ENCODE measurements at places on chromosomes 5 and 9.

DNA sequence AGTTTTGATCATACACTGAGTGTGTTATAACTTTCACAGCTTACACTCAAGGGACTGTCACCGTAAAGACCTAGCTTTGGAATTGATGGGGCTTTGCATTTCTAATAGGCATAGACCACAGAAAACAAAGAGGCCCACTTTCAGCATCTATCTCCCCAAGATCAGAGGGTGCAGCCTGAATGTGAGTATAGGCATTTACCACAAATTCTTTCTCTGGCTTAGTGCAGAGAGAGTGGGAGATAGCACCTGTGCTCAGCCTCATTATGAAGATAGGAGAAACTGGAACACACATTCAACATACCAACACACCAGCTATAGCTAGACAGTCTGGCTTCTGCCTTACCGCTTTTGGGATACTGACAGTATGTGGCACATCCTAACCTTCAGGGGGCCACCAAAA, 783.4 kb upstream of the GRAMD2B start:
- DNase-seq = no peak

- DNase-seq = no peak
Measured at GRCh38 chr9:36423206-36423605, 23.1 kb upstream of the RNF38 start.

- no peak for DNase-seq
Measured at GRCh38 chr5:179131321-179131835, 71.2 kb downstream of the ZNF354C start.

GRCh38 chr9:90895786-90896185, 94.2 kb downstream of the SYK start:
- no peak for DNase-seq

DNA sequence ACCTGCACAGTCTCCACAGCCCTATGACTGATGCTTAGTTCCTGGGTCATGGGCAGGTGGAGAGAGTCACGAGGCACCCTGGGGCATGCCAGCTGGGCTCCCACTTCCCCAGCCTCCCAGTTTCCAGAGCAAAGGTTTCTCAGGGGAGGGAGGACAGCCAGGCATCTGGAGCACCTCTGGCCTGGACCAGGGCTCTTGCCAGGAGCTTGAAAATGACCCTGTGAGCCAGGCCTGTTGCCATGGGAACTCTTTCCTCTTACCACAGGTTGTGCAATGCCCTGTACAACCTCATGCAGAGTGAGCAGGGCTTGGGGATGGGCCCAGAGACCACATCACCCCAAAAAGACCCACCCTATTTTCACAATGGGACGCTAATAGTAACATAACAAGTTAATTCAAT, 113.1 kb downstream of the PSD2 start:
- DNase-seq = peak; percentile 6

GRCh38 chr5:65364907-65365306, 116.8 kb downstream of the ADAMTS6 start:
- DNase-seq = peak; percentile 51

DNA sequence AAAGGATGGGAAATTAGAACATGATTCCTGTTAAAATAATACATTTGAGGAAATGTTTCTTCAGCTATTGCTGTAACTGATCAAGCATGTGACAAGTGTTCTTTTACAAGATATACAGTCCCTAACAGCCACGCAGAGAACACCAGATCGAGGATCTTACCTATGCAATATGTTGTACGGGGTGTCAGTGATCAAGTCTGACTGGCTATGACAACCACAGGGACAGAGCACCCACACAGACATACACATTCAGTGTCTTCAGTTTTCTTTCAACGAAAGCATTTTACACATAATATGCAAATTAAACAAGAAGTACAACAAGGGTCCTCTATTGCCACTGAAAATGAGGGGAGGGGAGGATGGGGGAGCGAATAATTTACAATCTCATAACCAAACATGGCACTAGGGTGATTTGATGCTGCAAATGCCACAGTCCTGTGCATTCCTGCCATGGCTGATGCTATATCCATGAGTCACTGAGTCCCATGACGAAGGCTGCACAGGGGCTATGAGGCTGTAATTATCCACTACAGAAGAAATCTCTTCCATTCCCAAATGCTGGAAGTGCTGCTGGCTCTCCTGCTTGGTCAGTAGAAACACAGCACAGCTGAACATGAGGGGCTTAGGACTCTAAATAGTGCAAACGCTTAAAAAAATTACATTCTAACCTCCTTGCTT, 118.2 kb downstream of the KLHL3 start:
- DNase-seq = peak; percentile 46

DNA sequence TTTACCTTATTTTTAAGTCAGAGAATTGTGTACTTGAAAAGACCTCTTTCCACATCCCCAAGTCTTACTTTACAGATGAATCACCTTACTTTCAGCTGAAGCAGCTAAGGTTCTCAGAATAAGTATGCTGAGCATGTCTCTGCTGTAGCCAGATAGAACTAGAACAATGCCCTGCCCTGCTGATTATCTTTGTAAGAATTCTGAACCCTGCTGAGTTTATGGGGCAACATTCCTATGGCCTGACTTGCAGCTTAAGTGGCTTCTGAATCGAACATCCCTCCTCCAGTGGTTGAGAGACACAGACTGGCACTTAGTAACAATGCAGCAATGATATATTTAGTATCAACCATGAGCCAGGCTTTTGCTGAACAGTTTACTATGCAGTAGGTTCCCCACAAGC, 592.0 kb upstream of the WWC1 start:
- DNase-seq = peak; percentile 100

DNA sequence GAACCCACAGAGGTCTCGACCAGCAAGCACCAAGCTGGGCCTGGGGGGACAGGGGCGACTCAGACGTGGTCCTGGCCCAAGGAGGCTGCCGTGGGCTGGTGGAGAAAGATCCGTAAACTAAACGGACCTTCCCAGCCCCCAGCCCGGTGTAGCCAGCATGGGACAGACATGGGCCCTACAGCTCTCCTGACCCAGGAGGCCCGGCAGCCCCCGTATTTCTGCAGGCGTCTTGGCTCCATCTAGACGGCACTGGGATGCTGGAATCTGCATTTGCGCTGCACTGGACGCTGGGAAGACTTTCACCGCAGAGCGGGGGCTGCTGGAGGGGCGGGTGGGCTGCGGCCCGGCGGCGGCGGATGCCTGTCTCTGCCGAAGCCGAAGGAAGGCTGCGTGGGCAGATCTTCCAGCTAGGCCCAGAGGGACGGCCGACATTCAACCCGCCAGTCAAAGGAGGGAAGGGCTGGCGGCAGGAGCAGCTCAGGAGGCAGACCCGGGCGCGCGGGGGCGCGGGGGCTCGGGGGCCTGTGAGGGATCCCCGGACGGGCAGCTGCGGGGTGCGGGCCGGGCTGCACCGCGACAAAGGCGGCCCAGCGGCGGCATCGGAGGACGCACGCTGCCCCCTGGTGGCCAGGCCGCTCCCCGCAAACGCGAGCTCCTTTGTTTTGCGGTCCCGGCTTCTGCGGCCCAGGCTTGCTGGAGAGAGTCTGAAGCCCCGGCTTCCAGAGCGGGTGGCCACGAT, 266.2 kb downstream of the NSG2 start:
- DNase-seq = peak; percentile 12

DNA sequence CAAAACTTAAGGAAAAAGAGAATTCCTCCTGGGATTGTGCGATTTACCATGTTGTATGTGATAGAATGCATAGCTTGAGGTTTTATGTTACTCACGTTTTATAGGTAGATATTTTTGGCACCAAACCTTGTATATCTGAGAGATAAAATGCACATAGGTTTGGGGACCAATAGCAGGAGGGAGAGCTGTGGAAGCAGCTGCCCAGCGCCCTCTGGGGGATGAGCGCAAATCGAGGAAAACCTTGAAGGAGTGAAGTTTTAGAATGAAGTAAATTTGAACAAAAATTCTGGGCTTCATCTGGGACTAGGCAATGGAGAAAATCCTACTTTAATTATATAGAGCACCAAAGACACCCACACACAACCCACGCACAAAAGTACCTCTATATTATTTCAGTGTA, 197.0 kb downstream of the ADCY2 start:
- DNase-seq = no peak

GRCh38 chr5:172321593-172321992, 38.0 kb upstream of the UBTD2 start:
- DNase-seq = no peak

GRCh38 chr9:124282442-124283227, 24.9 kb downstream of the NEK6 start:
- no peak for DNase-seq

DNA sequence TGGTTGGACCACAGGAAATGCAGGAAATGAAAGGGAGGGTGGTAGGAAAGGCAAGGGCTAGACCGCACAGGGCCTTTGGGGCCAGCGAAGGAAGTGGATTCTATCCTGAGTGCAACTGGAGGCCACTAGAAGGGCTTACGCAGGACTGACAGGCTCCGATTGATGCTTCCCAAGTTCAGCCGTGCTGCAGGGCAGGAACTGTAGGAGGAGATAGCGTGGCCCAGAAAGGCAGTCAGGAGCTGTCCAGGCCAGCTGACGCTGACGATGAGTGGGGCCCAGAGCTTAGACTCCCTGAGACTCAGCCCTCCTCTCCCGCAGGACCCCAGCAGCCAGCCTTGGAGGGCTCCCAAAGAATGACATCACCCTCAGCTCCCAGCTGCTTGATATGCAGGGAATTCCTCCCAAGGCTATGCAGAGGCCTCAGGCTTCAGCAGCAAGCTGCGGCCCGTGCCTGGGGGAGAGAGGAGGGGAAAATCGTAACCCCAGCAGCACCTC, 48.8 kb downstream of the KCNIP1 start:
- DNase-seq = no peak

- no peak for DNase-seq
Measured at GRCh38 chr9:131521822-131522221, 9.2 kb downstream of the UCK1 start.

DNA sequence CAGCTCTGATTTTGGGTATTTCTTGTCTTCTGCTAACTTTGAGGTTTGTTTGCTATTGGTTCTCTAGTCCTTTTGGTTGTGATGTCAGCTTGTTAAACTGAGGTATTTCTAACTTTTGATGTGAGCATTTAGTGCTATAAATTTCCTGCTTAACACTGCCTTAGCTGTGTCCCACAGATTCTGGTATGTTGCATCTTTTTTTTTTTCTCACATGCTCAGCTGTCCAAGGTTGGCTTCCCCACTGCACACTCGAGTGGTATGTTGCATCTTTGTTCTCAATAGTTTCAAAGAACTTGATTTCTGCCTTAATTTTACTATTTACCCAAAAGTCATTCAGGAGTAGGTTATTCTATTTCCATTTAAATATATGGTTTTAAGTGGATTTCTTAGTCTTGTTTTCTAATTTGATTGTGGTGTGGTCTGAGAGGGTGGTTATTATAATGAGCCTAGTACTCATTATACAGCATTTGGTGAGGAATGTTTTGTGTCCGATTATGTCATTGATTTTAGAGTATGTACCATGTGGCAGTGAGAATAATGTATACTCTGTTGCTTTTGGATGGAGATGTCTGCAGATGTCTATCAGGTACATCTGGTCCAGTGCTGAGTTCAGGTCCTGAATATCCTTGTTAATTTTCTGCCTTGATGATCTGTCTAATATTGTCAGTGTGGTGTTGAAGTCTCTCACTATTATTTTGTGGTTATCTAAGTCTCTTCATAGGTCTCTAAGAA, 42.2 kb upstream of the IFNE start:
- no peak for DNase-seq

GRCh38 chr9:136562746-136563495, 17.1 kb upstream of the NOTCH1 start:
- DNase-seq = no peak

DNA sequence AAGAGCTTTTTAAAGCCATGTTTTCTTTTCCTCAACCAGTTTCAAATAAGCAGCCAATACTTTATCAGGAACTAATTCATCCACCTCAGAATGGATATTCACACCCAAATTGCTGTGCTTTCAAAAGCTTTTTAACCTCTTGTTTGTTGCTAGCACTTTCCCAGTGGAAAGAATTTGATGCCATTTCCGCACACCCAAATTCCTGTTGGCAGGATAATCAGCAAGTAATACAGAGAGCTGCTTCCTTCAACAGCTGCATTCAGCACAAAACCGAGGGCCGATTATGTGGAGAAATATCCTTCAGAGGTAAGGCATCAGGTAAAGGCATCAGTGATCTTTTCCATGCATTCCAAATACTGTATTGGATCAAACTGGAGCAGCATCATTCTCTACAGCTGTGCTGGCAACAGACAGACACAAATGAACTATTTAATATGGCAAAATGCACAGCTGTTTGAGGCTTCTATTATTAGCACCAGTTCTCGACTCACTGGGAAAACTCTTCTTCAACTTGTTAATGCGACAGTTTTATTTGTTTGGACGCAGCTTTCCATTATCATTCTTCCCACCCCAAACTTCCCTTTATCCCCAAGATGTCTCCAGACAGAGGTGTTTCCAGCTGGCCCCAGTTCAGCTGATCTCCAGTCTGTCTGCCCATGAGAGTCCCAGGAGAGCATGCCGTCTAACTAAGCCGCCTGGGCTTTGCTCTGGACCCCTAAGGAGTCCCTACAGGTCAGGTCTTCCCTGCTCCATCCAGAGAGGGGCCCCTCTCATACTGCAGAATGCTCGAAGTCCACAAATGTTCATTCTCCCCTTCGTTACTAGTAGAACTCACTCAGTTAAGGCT, 22.2 kb upstream of the MGAT1 start:
- DNase-seq = no peak

Data from HCEC 1CT (cell line).